GM12891 (cell line): ENCODE measurements at places on chromosomes 16 and 17.

DNA sequence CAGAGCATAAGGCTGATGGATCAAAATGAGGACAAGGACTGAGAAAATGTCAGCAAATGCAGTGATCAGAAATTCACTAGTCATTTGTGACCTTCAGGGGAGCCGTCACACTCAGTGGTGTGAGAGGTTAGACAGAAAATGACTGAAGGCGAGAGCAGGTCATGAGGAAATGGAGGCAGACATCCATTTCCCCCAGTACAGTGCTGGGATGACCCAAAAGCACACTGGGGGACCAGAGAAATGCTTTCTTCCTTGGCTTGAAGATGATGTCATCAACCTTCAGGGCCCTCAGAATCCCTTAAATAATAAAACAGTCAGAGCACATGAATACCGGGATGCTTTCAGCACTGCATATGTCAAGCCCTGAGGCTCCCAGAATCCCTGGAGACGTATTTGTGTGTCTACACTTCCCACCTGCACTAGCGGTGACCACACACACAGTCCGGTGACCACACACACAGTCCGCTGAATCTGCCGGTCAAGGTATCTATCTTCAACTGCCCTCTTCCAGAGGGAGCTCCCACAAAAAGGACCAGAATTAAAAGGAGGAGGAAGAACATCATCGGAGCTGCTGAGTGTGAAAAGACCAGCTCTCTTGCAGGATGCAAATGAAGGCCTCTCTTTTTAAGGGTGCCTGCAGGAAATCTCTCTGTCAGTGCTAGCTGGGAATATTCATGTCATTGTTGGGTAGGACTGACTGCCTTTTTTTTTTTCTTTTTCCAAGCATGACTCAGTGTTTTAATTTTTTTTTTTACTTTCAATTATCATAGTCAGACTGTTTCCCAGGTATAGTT is 8.2 kb downstream of the UBE2O start:
- no peak for DNase-seq

- DNase-seq = no peak
These were observed 266.4 kb upstream of the RPL38 start for GRCh38 chr17:73936908-73937627.

DNA sequence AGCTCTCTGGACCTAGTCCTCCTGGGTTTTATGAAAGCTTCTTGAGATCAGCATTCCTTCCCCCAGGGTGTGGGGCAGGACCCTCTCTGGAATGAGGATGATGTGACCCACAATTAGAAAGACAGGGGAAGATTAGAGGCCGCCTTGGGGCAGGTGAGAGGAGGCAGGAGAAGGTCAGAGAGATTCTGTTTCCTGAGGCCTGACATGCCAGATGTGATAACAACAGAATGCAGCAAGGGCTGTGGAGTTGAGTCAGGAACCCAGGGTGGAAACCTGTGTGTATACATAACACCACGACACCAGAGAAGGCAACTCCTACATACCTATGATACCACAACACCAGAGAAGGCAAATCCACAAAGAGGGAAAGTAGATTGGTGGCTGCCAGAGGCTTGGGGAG is 5.4 kb upstream of the SLC5A10 start:
- no peak for DNase-seq

GRCh38 chr16:58306327-58306726 is 11.5 kb upstream of the PRSS54 start:
- no peak for DNase-seq

DNA sequence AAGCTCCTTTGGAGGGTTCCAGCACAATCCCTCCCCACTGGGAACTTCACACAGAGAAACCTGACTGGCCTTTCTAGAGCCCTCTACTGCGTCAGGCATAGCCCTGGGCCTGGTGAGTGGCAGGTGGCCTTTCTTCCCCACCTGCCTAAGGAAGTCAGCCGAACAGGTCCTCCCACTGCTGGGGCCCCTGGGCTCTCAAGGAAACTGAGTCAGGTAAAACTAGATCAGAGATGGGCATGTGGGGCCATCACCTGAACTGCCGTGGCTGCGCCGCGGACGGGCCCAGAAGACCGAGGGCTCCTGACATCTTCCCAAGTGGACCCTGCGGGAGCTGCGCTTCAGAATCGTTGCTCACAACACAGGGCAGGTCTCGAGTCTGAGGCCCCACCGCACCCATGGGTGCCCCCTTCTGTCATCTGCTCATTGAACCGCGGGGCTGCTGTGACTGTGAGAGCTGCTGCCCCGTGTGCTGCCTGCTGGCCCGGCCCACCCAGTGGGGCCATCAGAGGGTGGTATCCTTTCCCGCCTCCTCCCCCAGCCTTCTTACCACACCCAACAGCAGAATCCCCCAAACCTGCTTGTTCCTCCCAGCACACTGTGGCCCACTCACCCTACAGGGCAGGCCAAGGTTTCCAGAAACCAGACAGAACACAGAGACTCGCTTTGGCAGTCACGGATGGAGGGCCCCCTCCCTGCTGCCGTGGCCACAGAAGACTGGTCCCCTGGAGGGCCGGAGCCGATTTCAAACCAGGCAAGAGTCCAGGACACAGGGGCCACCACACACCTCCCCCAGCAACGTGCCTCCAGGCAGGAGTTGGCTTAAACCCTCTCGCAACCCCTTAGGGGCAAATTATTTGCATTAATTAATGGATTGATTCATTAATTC is 81.1 kb downstream of the TBC1D16 start:
- DNase-seq = no peak

GRCh38 chr16:89011909-89012621 is 35.1 kb upstream of the CBFA2T3 start:
- DNase-seq = no peak

DNA sequence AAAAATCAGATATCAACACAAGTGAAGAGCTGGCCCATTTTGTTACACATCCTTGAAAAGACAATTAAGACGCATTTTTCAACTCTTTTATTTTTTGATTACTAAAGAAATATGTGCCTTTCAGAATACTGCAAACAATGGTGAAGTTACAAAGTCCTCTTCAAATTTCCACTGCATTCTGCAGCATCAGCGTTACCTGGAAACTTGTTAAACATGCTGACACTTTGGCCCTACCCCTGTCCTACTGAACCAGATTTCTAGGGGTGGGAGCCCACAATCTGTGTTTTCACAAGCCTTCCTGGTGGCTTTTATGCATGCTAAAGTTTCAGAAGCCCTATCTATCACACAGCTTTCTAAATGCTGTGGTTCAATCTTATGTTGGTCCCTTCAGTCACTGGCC is 4.5 kb upstream of the CCL14 start:
- DNase-seq = no peak

- DNase-seq = no peak
These were observed 231.0 kb downstream of the C16orf95 start for GRCh38 chr16:87086156-87086555.

- no peak for DNase-seq
These were observed 250.8 kb downstream of the C16orf95 start for GRCh38 chr16:87066133-87067002.

DNA sequence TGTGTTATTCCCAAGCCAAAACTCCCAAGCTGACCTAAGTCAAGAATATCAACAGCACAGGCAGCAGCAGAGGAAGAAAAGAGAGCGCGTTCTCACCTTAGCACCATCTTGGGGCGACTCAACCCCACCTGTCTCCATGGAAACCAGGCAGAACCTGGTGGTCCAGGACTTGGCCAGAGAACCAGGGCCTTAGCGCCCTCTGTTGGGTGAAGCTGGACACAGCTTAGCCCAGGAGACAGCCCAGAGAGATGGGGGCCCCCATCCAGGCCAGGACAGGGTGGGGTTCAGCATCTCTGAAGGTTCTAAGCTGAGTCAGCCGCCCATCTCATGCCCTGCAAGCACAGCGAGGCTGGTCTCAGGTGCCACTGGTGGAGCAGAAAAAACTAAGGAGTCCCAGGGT is 60.1 kb upstream of the TMEM132E start:
- DNase-seq = no peak

DNA sequence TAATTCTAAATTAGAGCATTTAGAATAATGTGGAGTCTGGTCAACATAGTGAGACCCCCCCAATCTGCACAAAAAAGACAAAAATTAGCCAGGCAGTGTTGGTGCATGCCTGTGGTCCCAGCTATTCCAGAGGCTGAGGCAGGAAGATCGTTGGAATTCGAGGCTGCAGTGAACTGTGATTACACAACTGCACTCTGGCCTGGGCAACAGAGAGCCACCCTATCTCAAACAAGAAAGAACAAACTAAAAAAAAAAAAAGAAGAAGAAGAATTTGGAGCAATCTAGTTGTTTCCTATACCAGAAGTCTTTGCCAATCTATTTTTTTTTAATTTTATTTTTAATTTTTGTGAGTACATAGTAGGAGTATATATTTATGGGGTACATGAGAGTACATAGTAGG is 6.0 kb downstream of the CETP start:
- no peak for DNase-seq

DNA sequence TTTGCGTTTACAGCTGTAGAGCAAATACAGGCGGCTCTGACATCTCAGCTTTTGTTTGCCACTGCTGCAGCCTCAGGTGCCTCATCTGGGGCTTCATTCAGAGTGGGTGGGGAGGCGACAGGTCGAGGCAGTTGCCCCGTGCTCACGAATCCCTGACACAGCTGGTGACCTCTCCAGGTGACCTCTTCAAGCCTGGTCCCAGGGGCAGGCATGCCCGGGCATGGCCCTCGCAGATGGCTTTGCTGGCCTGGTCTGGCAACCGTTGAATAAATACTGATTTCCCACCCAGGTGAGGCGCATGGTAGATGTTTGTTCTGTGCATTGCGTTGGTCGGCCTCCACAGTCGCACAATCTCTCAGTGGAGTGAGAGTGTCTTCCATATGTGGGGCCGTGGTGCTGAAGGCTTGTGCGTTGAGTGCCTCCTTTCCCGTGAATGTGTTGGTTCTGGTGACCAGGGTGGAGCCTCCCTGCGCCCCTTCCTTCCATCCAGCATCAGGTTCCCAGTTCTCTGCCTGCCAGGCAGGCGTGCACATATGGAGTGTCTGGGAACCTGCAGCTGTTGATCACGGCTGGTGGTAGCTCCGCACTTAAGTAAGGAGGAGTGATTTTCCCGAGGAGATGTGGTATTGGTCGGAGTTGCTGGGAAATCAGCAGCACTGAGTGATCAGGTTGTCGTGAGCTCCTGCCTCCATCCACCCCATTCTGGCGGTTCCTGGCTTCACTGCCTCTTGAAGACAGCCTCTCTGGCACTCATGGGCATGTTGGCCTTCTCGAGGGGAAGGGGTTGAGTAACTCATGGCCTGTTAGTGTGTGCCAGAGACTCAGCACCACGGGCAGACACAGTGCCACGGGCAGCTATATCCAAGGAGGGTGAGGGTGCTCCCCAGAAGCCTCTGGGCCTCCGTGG is 149.7 kb downstream of the RPTOR start:
- no peak for DNase-seq

DNA sequence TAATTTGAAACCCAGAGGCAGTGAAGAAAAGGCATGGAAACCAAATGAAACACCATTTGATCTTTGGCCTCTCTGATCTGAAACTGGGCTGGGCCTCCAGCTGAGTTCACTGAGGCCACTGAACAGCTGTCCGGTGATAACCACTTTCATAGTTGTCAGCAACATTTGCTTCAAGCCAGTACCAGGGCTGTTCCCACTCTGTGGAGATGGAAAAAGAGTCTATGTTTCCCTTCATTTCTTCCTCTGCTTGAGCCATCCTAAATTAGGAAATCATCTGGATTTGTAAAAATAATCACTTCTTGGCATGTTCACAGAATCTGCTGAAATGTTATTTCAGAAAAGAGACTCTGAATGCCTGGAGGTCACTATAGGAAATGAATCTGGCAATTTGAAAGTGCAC is 119.3 kb downstream of the STX8 start:
- DNase-seq = no peak

DNA sequence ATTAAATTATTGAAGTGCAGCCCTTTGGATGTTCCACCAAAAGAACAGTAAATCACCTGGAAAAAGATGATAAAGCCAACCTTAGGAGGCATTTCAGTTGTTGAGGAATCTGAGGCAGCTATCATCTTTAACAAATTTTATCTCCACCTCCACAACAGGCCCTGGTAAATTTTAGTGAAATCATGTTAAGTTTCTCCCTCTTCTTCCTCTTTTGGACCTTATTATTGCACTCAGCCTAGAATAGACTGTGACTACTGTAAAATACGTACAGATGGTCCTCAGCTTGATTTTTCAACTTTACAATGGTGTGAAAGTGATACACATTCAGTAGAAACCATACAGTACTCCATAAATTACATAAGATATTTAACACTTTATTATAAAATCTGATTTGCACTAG is 90.3 kb downstream of the USP32 start:
- DNase-seq = no peak

DNA sequence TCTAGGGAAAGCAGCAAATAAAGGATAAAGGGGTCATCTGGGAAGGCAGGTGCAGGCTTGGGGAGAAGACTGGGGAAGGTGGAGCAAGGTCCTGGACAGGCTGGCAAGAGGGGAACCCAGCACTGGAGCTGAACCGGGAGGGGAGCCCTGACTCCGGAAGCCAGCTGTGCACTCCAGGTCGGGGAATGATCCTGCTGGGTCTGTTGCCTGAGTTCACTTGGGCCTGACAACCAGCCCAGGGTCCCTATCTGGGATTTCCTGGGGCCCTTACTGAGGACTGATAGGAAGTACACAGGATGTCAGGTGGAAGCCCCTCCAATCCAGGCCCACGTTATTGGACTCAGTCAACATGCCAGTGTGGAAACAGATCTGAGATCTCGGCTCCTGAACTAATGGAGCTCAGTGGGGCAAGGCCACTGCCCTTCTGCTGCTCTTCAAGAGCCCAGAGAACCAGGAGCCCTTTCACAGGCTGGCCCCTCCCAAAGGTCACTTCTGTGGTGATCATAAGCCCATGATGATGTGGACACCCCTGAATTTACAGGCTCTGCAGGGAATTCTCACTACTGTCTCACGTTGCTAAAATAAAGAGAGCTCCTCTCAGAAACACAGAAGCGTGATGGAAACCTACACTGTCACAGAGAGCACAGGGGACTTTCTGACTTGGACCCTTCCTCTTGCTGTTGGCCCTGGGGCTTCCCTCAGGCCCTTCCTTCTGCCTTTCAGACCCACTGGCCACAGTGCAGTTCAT is 19.9 kb upstream of the PITPNM3 start:
- no peak for DNase-seq
